ENCODE measurements at places on chromosomes 5 and 9.

DNA sequence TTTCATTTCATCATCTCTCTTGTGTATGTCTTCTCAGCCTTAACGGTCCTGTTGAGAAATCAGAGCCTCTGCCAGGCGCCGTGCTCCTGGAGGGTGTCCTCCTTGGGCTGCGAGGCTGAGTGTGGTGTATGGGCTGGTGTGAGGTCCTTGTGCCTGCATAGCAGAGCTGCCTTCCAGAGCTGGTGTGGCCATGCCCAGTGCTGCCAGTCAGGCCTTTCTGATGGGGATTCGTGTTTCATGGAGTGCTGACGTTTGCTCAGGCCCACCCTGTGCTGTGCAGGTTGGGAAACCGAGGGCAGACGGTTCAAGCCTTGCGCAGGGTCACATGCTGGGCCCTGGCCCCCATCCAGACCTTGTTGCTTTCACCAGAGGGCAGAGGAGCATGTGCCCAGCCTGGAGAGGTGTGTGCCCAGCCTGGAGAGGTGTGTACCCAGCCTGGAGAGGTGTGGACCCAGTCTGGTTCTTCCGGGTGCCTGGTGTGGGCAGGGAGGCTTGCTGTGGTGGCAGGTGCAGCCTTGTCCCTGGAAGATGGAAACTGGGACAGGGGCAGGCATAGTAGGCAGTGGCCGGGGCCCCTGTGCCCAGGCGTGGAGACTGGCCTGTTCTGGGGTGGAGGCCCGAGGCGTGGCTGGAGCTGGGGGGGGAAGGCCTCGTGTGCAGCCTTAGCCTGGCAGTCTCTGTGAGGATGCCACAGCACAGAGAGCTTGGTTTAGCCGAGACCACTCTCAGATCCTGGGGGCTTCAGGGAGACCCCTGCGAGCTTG is 84.0 kb downstream of the RXRA start:
- DNase-seq: no peak

DNA sequence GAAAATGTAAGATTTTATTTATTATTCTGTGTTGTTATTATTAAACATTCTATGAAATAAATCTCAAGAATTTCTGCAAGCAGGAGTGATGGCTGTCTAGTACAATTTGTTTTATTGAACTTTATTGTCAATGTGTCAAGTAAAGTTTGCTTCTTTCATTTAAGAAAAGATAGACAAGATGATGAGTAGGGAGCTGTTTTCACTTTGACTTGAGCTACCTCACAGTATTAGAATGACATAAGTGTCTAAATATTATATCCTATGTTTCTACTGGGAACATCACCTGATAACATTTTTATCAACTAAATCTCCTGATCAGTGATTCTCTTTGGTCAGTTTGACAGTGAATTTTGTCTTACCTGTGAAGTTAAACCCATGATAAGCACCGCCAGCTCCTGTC is 12.7 kb upstream of the EDIL3 start:
- no peak for DNase-seq

GRCh38 chr5:42632354-42632900 is 124.2 kb upstream of the CCDC152 start:
- no peak for DNase-seq

- DNase-seq: no peak
Observed at GRCh38 chr5:96001262-96001661, 39.6 kb upstream of the ELL2 start.

DNA sequence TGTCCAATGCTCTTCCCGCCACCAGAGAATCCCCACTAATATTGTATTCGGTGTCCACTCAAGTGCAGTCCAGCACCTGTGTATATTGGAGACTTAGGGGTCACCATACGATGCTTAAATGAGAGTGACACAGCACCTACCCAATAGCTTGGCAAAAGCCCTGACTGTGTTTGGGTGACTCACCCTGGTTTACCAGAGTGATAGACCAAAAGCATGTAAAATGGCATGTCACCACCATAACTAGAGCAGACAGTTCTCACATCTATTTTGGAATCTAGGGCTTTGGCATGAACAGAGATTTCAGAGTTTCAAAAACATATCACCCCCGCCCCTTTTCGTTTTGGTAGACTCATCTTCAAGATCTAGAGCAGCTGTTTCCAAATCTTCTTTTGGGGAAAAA is 217.3 kb upstream of the RASEF start:
- no peak for DNase-seq

- peak; percentile 57 for DNase-seq
Observed at GRCh38 chr9:108859459-108860114, 2.5 kb upstream of the ACTL7A start.

DNA sequence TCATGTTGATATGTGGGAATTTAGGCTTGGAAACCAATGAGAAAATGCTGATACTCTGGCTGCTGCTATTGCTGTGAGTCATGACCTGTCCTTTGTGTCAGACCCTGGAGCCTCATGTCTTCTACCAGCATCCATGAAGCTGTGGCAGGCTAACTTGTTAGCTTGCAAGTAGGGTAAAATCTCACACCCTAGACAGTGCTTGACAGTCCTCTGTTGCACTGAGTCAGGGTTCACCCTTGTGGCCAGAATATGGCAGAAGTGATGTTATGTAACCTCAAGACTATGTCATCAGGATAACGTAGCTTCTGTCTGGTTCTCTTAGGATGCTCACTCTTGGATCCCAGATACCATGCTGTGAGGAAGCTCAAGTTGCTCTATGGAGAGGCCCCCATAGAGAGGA is 110.8 kb downstream of the LHX2 start:
- DNase-seq: no peak

- DNase-seq: no peak
Observed at GRCh38 chr5:1931604-1932231, 49.0 kb upstream of the IRX4 start.

DNA sequence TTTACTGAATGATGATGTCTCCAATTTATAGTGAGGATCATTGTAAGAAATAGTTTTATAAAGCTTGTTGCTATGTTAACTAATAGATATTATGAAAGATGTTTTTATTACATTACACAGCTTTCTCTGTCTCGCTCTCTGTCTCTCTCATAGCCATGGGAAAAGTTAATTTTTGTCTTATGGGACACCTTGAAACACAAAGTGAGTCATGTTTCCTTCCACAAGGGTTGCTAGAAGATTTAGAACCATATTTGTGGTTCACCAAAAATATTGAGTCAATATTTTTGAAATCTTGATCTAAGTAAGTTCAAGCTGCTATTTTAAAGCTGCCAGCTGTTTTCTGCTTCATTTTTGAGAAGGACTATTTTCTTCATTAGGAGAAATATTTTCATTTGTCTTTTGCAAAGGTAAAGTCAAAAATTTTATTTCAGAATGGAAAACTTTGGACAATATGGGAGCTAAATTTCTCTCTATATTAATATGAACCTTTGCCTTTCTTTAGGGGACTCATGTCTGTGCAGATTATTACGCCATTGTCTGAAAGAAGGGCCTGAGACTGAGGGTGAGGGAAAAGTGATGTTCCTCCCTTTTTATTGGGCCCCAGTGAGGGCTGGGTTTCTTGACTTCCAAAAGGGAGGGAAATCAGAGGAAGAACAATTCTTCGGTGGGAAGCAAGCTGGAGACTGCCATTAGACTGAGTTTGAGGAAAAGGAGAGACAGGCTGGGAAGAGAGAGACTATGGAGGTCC is 87.9 kb upstream of the SLC24A2 start:
- no peak for DNase-seq

- DNase-seq: no peak
Observed at GRCh38 chr9:93132946-93133680, 938 bp downstream of the NINJ1 start.

DNA sequence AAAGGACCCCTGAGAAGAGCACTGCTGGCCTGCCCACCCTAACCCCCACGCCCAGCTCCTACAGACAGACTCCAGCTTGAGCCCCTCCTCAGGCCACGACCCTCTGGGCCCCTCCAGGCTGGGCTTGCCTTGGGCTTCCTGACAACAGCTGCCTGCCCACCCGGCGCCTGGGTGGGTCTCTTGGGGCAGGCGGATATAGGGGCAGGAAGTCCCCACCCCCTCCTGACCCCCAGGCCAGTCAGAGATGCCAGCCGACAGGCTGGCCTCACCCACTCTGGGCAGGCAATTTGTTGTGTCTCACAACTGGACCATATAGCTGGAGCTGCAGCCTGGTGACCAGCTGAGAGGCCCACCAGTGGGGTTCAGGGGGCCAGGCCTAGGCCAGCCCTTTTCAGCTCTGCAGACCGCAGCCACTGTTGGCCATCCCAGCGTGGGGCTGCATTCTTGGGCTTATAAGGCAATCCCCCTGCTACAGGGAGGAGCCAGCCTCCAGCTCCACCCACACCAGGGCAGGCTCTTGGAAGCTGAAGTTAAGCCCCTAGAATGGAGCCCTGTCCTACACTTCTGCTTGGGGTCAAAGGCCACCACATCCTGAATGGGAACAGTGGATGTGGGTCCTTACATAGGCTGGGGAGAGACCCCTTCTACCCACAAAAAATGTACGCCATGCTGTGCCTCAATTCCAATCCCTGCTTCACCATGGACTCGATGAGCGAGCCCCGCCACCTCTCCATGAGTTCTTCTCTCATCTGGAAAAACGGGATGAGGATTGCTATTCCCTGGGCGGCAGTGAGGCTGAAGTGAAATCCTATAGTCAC is 2.0 kb downstream of the PDLIM7 start:
- DNase-seq: no peak

- DNase-seq: no peak
Observed at GRCh38 chr9:68523367-68523936, 17.2 kb downstream of the TMEM252 start.

DNA sequence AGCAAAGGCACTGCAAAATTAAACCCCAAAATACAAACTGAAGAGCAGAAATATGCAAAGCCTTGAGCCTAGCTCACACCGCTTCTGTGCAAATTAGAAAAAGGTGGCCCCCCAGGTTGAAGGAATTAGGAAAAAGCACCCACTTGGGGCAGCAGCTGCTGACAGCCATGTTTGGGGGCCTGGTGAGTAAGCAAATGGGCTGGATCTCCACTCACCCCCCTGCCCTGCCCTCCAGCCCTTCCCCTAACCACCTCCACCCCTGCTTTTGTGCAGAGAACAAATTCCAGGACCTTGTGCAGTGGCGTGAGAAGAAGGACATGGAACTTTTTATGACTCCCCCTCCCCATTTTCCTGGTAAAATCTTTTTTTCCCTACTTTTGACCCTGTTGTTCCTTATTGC is 92.0 kb upstream of the DNAH5 start:
- DNase-seq: no peak

DNA sequence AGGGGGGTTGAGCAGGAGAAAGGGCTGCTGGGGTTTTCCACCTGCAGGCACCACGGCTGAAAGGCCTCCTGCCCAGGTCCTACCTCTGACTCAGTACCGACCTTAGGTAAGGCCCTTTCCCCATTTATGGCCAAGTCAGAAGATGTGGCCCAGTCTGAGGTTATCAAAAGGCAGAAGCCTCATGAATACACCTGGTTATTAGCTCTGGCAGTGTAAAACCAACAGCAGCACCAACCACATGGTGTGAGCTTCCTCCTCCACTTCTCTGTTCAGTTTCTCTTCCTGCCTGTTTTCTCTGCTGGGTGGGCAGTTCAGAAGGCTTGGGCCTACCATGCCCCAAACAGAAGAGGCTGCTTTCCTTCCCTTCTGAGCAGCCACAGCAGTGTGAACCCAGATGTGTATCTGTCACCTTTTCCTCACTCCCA is 86.9 kb downstream of the UGCG start:
- DNase-seq: no peak

GRCh38 chr5:15472116-15472515 is 27.9 kb upstream of the FBXL7 start:
- DNase-seq: no peak

GRCh38 chr9:5286262-5286661 is 18.3 kb downstream of the RLN2 start:
- DNase-seq: no peak

DNA sequence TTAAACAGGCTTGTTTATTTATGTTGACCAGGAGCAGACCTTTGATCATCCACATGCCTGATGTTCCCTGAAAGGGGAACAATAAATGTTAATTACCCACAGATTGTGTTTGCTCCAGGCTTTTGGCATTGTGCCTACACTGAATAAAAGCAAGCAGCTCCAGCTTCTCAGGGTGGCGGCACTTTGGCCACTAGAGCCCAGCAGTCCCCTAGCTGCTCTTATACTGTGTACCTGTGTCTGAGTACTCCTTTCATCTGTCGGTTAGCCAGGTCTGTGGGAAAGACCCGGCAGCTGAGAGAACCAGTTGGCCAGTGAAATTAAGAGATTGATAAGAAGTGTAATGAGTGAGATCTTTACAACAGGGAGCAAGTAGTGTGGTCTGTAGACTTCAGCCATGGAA is 254.8 kb upstream of the FTMT start:
- no peak for DNase-seq

DNA sequence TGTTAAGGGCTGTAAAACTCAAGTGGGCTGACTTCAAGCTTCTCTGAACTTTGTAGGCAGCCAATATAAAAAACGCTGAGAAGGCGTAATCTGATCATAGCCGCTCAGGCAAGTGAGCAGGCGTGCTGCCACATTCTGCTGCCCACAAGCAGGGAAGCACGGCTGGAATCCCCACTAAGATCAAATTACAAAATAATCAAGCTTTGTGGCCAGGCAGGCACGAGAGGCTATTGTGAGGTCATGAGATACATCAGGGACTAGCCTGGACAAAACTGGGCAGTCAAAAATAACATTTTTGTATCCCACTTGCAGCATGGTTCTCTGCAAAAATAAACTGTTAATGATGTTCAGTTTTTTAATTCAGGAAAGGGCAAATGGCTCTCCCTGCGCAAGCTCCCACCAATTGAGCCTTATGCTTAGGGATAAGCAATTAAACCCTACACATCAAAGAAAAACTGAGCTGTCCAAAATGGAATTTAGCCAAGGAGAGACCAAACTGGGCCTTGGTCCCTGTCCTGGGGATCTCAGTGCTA is 64.0 kb downstream of the POU5F2 start:
- DNase-seq: no peak

- DNase-seq: peak; percentile 59
Observed at GRCh38 chr9:104725014-104725413, 22.5 kb upstream of the NIPSNAP3A start.

DNA sequence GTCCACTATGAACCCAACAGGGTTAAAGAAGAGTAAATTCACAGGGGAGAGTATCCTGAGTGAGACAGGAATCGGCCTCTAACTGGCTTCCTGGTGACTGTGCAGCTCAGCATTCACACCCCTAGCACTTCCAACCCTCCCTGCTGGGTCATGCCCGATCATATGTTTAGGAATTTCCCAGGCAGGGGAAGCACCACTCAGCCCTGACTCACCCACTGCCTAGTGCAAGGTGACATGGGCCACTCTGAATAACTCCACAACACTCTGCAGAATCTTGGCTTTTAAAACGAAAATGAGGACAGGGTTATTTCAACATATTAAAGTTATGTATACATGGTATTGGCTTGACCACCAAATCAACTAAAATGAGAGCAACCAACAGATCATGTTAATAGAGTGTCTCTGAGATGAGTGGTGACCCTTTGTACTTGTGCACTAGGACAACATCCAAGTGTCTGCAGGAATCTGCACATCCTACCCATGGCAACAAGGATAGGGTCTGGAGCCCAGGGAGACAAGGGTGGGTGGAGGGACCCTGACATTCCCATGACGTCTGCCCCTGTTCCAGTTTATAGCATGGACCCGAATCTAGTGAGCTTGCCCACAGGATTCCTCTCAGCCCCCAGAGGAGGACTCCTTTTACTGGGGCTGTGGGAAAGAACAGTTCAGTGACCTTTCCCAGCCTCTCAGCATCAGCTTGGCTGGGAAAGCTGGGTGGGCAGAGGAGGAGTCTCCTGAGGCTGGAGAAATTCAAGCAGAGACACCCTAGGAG is 485.8 kb downstream of the SEMA5A start:
- no peak for DNase-seq
